ENCODE measurements at places on chromosomes 5 and 9.

DNA sequence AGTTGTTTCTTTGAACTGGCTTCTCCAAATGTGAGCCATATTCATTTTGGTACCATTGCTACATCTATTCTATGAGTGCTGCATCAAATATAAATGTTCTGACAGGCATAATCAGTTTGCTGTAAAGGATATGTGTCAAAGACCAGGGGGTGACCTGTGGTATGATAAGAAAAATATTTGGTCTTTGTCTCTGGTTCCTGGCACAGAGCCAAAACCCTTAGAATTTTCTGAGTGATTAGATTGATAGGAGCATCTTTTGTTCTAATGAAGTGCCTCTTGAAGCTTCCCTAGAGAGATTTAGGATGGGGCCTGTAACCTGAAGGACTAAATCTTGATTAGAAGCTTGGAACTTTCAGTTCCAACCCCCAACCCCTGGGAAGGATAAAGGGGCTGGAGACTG is 256.3 kb downstream of the NNT start:
- DNase-seq = no peak

DNA sequence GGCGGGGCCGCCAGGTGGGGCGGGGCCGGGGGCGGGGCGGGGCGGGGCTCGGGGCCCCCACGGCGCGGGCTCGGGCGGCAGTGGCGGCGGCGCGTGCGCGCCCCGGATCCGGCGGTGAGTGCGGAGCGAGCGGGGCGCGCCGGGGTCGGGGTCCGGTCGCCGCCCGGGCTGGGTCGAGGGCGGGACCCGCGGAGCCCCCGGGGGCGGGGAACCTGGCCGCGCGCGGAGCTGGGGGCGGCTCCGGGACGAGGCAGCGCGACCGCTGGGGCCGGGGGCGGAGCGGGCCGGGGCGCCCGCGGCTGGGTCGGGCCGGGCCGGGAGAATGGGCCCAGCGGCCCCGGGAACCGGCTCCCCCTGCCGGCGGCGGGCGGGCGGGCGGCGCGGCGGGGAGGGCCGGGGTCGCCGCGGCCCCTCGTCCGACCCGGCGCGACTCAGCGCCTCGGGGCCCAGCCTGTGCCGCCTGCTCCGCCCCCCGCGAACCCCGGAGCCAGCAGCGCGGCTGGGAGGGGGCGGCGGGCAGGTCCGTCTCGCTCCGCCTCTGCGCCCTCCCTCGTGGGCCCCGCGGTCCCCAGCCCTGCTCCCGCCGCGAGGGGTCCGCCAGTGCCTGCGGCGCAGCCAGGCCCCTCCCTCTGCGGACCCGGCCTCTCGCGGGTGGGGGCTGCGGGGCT is 3.1 kb downstream of the EGFL7 start:
- DNase-seq = no peak

DNA sequence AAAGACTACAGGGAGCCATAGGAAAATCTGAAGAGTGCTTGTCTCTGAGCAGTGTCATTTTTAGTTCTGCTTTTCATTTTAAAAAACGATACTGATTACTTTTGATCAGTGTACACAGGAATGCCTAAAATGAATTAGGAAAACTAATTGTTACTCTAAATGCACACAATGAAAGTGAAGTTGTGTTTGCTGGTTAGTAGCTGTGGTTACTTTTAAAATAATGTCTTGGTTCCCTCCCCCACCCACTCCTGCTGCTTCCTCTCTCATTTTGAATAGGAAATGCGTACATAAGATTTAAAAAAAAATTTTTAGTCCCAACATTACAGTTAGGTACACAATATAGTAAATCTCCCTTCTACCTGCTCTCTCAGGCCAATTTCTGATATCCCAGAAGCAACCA is 47.5 kb upstream of the PLPP1 start:
- DNase-seq = no peak

GRCh38 chr9:93303258-93303771 is 119.4 kb downstream of the WNK2 start:
- no peak for DNase-seq

- DNase-seq = no peak
Observed at GRCh38 chr9:108473209-108474112, 382.3 kb downstream of the ACTL7B start.

DNA sequence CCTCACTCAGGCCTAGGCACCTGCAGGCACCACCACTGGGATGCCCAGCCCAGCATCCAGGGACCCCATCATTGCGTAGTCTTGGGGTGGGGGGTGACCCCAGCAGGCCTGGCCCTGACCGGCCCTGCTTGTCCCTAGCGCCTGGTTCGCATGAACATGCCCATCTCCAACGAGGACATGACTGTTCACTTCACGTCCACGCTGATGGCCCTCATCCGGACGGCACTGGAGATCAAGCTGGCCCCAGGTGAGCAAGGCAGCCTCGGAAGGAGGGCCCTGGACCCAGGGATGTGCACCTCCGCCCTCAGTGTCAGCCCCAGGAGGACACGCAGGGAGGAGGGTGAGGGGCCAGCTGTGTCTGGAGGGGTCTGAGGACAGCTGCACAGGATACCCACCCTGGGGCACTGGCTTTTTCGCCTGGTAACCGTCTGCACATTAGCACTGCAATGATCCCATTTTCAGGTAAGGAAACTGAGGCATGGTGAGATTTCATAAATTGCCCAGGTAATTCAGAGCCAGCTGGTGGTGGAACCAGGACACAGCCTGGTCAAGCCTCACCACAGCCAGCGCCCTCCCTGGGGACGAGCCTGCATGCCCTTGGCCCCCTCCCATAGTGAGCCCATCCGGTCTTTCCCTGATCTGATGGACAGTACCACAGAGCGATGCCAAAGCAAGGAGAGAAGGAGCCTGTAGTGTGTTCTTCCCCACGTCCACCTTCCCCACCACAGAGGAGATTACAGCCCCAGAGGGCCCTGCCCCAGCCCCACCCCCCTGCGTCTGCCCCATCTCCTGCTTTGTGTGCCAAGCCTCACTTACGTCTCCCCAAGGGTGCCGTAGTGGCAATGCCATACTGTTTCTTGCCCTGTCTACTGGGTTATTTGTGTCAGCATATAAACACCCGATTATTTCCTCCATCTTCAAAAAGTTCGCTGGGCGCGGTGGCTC is 228.3 kb downstream of the CACNA1B start:
- no peak for DNase-seq

GRCh38 chr9:27785714-27786100 is 212.4 kb upstream of the C9orf72 start:
- DNase-seq = no peak

- DNase-seq = no peak
Observed at GRCh38 chr9:122389799-122390481, 19.1 kb downstream of the PTGS1 start.

DNA sequence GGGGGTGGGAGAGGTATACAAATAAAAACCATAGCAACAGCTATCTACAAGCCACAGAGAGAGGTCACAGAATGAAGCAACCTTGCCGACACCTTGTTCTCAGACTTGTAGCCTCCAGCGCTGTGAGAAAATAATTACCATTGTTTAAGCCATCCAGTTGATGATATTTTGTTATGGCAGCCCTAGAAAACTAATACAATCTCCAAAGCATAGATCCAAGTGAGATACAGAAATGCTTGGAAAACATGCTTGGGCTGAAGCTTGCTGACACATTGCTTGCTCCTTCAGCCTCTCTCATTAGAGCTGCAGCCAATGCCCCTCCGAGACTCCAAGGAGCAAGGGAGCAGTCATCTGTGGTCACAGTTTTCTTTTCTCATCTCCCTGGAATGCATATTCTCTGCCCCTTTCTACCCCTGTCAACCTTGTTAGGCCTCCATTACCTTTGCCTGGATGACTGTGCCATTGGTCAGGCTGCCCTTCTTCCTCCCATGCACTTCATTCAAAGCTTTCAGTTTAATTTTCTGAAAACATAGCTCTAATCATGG is 401.4 kb upstream of the KLF4 start:
- no peak for DNase-seq

- no peak for DNase-seq
Observed at GRCh38 chr5:177103523-177104253, 17.0 kb downstream of the FGFR4 start.

DNA sequence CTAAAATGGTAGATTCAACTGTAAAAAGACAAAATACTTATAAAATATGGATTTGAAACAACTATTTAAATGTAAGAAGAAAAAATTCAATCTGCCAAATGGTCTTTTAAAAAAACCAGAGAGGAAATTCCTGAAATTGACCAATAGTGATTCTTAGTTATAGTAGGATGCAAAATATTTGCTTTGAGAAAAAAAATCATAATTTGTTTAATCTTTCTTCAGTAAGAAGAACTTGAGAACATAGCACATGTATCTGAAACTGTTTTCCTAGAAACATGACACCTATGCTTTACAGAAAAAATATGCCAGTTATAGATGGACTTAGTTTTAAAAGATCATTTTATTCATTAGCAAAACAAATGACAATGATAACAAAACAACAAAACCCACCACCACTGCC is 186.9 kb upstream of the CD180 start:
- no peak for DNase-seq

DNA sequence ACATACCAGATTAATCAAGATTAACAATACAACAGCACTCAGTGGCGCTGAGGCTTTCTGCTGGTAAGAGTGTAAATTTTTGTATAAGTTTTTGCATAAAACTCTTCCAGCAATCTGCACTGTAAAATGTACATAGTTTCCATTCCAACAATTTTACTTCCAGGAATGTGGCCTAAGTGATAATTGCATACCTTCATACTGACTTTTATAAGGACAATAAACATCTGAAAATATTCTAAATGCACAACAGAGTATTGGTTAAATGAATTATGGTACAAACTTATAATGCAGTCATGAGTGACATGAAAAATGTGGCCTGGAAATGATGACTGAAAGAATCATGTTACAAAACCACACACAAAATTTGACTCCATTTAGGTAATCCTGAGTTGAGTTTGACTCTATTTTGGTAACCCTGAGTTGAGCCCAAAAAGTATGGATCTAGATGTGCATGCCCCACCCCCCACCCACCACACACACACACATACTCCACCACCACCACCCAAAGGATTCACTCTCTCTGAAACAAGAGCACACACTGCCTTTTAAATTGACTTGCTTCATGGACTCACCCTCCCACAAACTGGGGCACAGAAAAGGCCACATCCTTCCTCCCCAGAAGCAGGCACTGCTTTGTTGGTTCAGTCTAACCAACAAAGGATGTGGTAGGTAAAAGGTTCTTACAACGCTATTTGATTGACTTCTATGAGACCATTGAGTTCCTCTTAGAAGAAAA is 137.6 kb downstream of the SUSD1 start:
- DNase-seq = peak; percentile 45

GRCh38 chr5:125476901-125477585 is 730.6 kb upstream of the ZNF608 start:
- DNase-seq = no peak

GRCh38 chr9:133494636-133495326 is 15.9 kb upstream of the SLC2A6 start:
- no peak for DNase-seq

GRCh38 chr9:132214027-132214622 is 52.3 kb downstream of the NTNG2 start:
- no peak for DNase-seq

- DNase-seq = no peak
Observed at GRCh38 chr9:93659044-93659836, 82.9 kb downstream of the PHF2 start.

- no peak for DNase-seq
Observed at GRCh38 chr5:57231607-57232006, 57.7 kb downstream of the GPBP1 start.

DNA sequence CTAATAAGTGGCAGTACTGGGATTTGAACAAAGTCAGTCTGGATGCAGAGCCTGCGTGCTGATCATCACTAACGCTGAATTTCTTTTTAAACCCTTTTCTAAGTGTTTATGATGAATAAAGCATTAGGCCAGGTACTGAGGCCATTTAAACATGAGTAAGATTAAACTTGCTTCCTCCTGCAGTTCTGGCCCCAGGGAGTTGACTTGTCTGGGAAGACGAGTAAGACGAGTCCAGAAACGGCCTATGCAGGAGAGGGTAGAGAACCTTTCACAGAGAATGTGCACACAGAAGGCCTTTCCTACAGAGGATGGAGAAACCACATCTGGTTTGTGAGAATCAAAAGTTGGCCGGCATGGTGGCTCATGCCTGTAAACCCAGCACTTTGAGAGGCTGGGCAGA is 42.9 kb downstream of the SPRY4 start:
- no peak for DNase-seq

DNA sequence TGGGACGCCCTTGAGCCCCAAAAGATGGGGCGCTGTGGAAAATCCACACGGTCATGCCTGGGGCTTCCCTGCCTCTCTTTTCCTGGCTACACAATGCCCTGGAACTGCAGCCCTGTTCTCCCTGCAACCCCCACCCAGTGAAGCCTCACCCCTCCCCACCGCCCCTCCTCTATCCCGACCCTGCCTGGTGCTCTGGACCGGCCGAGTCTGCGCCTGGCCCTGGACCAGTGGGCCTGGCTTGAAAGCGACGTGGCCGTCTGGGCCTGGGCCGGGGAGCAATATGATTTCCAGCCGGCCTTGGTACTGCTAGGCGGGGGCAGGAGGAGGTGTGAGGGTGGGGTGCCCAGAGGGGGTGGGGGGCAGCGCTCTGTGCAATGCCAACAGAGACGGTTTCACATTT is 71.0 kb upstream of the RNU6ATAC start:
- no peak for DNase-seq

DNA sequence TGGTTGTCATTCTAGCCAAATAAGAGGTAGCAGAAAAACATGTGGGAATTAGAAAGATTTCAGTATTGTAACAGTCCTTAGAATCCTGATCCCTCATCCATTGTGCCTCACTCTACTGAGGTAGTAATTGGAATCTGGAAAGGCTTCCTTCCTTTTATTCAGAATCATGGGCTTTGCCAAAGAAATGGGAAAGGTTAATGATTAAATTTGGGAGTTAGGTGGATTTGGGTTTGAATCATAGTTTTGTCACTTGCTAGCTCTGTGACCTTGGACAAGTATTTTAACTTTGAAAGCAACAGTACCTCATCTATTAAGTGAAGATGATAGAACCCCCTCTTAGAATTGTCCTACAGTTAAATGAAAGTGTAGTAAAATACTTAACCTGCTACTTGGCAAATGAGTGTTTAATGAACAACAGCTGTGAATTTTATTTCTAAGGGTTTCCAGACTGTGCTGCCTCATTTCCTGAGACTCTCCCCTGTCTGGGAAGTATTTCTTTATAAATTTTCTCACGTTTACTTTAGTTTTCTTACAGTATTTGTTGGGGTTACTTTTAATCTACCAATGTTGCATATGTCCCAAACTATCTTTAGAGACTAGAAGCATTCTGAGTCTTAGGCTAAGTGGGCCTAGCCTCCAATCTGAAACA is 11.7 kb downstream of the SPDL1 start:
- no peak for DNase-seq

- no peak for DNase-seq
Observed at GRCh38 chr5:128035689-128036088, 47.9 kb upstream of the SLC12A2 start.
